Left ventricle myocardium inferior (tissue), 1 donor: ENCODE measurements at places on chromosomes 1 and 21.

DNA sequence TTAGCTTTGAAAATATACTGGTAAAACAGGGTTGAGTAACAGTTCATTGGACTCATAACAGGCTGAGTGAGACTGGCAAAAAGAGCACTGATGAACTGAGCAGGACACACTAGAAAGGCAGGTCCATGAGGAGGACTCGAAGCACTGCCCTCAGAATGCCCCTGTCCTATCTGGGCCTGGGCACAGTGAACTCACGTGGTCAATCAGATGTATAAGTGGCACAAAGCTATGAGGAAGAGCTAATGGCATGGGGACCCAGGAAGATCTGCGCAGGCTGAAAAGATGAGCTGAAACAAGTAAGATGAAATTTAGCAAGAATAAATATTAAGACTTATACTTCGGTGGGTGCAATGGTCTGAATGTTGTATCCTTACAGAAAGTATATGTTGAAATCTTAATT, 9.2 kb upstream of the RGS7 start:
- DNase-seq: no peak

DNA sequence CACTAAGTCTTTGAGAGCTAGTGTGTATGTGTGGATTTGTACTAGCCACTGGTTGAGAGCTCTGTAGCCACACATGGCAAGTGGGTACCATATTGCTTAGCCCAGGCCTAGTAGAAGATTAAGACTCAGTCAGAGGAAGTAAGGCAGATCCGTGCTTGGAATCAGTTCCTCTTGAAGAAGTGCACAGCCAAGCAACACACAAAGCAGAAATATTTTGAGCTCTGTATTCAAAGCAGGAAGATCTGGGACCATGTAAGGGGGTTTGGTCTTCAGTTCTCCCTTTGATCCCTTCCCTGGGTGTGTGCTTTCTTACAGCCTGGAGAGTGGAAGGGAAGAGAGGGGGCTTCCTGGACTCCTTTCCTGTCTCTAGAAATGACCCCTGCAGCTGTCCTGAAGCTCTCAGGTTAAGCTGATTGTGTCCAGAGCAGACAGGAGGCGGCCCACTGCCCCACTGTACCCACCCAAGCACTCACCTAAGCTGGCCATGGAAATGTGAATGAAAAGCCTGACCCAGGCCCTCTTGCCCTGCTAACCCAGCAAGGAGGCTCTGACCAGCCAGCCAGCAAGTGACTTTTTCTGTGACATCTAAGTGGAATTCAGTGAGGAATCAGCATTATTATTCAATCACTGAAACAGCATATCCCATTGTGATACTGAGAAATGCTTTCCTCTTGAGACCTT, 3.6 kb downstream of the ETS2 start:
- no peak for DNase-seq

DNA sequence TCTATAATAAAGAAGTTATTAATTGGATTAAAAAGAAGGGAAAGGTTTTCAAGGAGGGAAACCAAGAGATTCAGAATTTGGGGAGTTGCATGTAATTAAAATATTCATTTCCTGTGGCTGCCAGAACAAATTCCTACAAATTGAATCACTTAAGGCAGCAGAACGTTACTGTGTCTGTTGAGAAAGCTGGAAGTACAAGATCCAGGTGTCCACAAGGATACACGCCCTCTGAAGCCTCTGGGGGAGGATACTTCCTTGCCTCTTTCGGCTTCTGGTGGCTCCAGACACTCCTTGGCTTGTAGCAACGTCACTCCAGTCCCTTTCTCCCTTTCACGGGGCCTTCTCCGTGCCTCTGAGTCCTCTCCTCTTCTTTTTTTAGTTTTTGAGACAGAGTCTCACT, 67.9 kb downstream of the KAZN start:
- DNase-seq: no peak

DNA sequence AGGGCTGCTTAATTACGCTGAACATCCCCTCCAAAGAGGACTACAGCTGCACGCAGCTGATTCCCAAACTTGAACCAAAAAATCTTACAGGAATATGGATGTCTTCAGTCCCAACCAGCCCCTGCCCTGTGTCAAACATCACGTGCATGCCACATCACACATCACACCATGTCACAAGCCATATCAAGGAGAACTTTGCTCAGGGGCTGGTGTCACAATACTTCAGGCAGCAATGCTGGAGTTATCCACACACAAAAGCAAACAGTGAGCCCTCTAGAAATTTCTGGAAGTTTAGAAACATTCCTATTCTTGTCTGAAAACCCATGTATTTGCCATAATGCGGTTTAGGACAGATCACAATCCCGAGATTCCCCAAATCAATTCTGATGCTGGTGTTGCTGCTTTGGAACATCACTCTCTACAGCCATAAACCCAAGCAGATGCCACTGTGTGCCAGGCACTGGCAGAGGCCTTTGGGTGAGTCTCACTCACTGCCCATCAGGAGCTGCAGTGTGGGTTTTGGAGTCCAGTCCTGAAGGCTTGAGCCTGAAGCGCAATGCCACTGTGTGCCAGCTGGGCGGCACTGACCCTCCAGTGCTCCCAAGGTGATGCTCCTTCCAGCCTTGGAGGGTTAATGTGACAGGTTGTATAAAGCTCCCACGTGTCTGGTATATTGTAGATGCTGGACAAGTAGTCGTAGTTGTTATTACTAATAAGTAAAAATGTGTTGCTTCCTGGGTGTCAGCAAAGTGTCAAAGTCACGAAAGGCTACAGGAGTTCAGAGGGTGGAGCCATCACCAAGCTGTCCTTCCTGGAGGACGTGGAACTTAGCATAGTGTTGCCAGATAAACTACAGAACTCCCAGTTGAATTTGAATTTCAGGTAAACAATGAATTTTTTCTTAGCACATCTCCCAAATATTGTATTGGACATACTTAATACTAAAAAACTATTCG, 20.1 kb upstream of the EFNA1 start:
- no peak for DNase-seq

- no peak for DNase-seq
Observed at GRCh38 chr1:26583646-26584485, 54.3 kb downstream of the RPS6KA1 start.

GRCh38 chr1:164746632-164747031, 187.6 kb downstream of the PBX1 start:
- DNase-seq: no peak

GRCh38 chr1:72281637-72282270, 585 bp downstream of the NEGR1 start:
- no peak for DNase-seq

GRCh38 chr1:213423605-213424004, 372.6 kb downstream of the RPS6KC1 start:
- DNase-seq: no peak

DNA sequence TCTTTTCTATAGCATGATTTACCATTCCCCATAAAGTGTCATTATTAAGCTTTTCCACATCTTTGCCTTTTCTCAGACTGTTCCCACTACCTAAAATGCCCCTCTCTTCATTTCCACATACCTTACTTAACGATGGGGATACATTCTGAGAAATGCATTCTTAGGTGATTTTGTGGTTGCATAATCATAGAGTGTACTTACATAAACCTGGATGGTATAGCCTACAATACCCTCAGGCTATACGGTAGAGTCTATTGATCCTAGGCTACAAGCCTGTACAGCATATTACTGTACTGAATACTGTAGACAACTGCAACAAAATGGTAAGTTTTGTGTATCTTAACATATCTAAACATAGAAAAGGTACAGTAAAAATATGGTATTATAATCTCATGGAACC, 54.8 kb upstream of the MUTYH start:
- DNase-seq: no peak

GRCh38 chr1:36137776-36138175, 11.5 kb downstream of the TRAPPC3 start:
- no peak for DNase-seq

- no peak for DNase-seq
Observed at GRCh38 chr1:150621497-150622302, 7.7 kb downstream of the ENSA start.

- DNase-seq: no peak
Observed at GRCh38 chr21:38166173-38166535, 90.6 kb upstream of the KCNJ15 start.

- no peak for DNase-seq
Observed at GRCh38 chr1:112250892-112251291, 145.1 kb upstream of the CTTNBP2NL start.

GRCh38 chr1:47608296-47608875, 170.5 kb downstream of the FOXD2 start:
- no peak for DNase-seq

- no peak for DNase-seq
Observed at GRCh38 chr1:226639631-226640061, 91.1 kb downstream of the STUM start.

DNA sequence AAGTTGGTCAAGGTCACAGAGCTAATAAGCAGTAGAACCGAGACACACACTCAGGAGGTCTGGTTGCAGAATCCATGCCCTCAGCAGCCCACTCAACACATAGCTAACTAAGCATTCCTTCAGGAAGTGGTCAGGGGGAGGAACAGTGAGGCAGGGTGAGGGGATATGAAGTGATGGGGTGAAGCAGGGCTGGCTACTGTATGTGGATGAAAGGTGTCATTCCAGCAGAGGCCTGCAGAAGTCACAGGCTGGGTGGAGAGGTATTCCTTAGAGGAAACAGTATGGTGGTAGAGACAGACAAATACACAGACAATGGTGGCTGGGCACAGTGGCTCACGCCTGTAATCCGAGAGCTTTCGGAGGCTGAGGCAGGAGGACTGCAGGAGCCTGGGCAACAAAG, 14.1 kb downstream of the TMCO4 start:
- no peak for DNase-seq

GRCh38 chr1:54996359-54996868, 2.3 kb upstream of the BSND start:
- DNase-seq: peak; percentile 64

DNA sequence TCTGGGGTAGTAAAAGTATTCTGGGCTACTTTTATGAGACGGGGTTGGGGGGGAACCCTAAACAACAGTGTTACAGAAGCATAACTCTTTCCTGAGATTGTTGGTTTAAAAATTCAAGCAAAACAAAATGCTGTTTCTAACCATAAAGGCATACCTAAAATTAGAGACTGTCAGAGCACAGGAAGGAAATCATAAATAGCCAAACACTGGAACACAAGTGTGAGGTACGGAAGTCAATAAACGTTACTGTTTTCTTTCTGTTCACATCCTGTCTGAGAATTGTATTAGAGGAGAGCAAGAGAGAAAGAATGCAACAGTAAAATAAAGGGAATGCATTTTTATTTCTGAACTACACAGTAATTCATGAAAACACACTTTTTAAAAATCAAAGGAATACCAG, 42.8 kb upstream of the IL12RB2 start:
- DNase-seq: no peak

DNA sequence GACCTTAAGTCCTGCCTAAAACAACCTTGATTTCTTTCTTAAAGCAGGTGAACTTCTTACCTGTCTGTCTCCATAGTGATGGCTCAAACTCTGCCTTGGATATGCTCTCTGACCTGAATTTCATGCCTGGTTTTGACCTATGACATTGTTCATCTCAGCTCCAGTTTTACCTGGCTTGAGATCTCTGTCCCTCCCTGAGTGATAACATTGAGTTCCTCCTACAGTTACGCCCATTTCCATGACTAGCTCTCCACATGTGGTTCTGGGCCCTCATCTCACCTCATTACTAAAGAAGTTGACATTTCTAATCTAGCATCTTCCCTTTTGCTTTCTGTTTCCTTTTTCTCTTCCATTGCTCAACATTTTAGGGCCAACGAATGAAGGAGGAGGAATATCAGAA, 233.1 kb downstream of the HHIPL2 start:
- DNase-seq: no peak

- peak; percentile 62 for DNase-seq
Observed at GRCh38 chr1:93427656-93428055, 20.3 kb upstream of the FNBP1L start.

GRCh38 chr1:220368352-220369265, 96.4 kb upstream of the RAB3GAP2 start:
- DNase-seq: no peak

DNA sequence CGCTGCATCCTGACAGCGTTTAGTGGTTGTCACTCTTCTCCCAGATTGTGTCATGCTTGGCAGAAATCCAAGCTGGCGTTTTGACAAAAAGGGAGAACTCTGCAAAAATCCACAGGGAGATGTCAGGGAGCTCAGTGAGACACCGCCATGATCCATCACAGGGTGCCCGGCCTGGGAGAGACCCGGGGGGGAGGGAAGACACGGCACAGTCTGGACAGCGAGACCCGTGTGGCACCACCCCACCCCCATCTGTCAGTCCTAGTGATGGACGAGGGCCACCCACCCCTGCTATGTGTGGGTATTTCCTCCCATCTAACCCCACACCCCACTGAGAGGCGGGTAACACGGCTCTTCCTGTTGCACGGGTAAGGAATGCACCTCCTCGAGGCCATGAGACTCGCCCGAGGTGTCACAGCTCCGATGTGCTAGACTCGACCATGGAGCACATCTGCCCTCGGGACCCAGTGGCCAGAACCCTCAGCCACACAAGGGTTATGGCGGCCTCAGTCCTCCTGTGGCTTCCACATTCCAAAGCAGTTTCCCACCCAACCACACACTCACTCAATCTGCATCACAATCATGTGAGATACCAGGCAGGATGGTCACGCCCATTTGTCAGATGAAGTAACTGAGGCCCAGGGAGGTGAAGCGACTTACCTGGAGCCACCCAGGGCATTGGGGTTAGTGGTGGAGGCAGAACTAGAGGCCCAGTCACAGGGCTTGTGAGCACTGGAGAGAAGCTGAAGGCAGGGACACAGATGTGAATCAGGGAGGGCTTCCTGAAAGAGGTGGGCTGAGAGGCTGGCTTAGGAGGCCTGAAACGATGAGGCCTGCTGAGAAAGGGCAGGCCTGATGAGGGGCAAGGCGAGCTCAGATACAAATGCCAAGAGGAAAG, 688.5 kb downstream of the MATN1 start:
- no peak for DNase-seq

DNA sequence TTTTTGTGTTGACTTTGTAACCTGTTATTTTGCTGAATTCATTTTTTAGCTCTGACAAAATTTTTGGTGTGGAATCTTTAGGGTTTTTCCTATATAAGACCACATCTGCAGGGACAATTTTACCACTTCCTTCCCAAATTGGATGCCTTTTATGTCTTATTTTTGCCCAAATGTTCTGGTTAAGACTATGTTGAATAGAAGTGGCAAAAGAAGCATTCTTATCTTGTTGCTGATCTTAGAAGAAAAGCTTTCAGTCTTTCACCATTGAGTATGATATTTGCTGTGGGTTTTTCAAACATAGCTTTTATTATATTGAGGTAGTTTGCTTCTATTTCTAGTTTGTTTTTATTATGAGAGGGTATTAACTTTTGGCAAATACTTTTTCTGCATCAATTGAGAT, 3.7 kb downstream of the CHIA start:
- DNase-seq: no peak

GRCh38 chr1:103788377-103788776, 38.7 kb downstream of the AMY1C start:
- no peak for DNase-seq

GRCh38 chr1:15176120-15176519, 22.6 kb downstream of the TMEM51 start:
- DNase-seq: no peak

DNA sequence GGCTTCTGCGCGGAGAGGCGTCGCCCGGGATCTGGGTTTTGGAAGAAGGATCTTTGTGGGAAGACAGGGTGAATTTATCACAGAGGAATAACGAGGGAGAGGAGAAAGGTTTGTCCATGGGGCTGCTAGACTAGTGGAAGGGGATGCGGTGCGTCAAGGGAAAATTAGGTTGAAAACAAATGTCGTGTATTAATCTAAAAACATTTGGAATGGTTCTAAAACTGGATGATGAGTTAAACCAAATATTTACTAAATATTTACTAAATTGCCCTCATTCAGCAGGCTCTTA, 647 bp downstream of the RO60 start:
- no peak for DNase-seq

- no peak for DNase-seq
Observed at GRCh38 chr1:57711326-57711725, 287.5 kb upstream of the DAB1 start.

GRCh38 chr1:212218911-212219310, 66.3 kb upstream of the PPP2R5A start:
- DNase-seq: no peak
